T-helper 17 cell (primary cell): ENCODE measurements at places on chromosomes 12 and 14. TPM values are rescaled to one million over a fixed set of nuclear protein-coding genes. Genes with fewer than 3 reads are reported as not detected.

DIO2 gene
- not detected for total RNA-seq

CCDC196 gene
- not detected for total RNA-seq

GRCh38 chr12:111408686-111409402, 3.1 kb downstream of the SH2B3 start:
- DNase-seq: no peak

CATSPERB gene
- 4.1 TPM for total RNA-seq

DNA sequence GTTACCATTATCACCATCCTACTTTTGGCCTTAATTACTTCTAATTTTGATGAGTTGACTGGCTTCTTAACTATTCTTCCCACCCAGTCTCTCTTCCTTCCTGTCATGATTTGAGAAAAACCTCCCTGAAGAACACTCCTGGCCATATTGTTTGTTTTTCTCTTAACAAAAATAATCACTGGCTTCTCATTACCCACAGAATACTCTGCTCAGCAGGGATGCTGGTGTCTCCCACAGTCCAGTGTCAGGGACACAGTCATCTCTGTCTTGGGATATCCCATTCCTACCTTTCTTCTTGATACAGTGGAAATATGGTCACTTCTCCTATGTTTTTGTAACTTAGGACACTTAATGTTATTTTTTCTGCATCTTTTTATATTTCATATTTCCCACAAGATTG, 103.7 kb downstream of the SRGAP1 start:
- no peak for DNase-seq

C14orf132 gene
- 2.8 TPM for total RNA-seq

DNA sequence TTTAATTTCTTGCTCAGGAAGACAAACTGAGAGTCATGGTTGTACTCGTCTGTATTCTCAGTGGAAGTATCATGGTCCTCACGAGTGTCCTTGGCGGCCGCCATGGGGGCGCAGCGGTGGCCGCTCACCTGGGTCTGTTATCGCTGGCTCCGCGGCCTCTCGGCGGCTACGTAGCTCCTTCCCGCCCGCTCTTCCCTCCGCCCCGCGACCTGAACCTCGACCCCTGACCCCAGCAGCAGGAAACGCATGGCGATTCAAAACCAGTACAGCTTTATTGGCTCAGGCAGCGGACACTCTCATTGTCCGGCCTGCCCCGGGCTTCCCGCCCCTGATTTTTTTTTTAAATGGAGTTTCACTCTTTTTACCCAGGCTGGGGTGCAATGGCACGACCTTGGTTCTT, 80.8 kb downstream of the E2F7 start:
- no peak for DNase-seq
